ENCODE measurements at places on chromosomes 3 and 15. TPM values are rescaled to one million over a fixed set of nuclear protein-coding genes. Genes with fewer than 3 reads are reported as not detected.

GRCh38 chr3:118960876-118961450 lies 73.7 kb downstream of the IGSF11 start:
- DNase-seq: no peak

Gene STARD9
- 1.6 TPM for total RNA-seq

- DNase-seq: no peak
Measured at GRCh38 chr3:172869368-172869771, 118.8 kb downstream of the ECT2 start.

GRCh38 chr3:182180654-182181385 lies 469.1 kb downstream of the SOX2 start:
- DNase-seq: no peak

DNA sequence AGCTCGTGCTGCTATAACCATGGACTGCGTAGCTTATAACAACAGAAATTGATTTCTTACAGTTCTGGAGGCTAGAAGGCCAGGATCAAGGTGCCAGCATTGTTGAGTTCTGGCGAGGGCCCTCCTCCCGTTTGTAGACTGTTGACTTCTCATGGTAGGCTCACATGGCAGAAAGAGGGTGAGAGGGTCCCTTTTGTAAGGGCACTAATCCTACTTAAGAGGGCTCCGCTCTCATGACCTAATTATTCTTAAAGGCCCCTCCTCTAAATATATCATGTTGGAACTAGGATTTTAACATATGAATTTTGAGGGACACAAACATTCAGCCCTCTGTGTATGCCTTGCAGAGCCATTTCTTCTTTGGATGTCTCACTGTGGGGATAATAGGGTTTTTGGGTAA lies 28.8 kb upstream of the PYDC2 start:
- DNase-seq: no peak

DNA sequence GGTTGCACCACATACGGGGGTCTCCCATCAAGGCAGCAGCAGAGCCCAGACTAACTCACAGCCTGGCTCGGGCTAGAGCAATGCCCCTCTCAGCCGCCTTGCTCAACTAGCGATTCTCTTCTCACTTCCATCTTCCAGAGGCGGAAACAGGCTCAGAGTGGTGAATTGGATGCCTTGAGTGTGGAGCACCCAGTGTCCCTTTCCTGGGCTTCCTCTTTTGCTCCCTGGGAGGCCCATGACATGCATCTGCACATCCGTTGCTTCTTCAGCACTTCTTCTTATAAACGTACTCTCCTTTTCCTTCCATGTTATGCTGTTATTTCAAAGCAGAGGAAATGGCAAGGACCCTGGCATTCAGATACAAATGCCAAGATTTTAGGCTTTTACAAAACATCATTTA lies 2.1 kb upstream of the IQSEC1 start:
- no peak for DNase-seq

DNA sequence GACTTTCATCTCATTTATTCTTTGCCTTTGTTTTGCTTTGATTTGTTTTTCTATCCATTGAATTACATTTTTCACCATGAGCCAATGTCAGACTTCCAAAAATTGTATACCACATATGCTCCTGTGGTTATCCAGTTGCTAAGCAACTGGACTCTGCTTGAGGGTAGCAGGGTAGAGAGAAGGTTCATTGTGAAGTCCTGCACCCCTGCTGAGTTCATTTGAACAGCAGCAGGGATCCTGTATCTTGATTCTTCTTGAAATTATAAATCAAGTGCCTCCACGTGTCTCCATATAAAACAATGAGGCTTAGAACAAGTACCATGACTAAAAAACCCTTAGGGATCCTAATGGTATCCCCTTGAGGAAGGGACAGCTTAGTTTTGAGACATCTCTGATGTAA lies 449.3 kb downstream of the ROBO2 start:
- no peak for DNase-seq

- no peak for DNase-seq
Measured at GRCh38 chr3:13223574-13224237, 150.5 kb upstream of the IQSEC1 start.

- no peak for DNase-seq
Measured at GRCh38 chr3:17938313-17938712, 195.9 kb upstream of the TBC1D5 start.

DNA sequence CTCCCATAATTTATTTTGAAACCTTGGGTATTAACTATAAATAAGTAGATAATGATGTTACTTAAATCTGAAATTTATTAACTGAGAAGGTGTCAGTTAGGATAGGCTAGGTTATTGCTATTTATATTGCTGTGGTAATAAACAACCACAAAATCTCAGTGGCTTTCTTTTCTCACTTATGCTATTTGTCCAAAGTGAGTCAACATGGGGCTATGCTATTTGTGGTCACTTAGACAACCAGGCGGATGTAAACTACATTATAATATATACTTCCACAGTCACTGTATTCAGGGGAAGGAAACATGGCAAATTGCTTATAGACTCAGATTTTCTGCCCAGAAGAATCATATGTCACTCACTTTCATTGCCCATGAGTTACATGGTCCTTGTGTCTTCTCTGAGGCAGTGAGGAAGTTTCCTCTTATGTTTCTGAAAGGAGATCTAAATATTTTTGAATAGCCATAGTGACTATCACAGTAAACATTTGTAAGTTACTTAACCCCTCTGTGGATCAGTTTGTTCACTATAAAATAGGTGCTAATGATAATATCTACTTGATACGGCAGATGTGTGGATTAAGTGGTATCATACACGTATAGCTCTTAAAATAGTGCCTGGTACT lies 19.8 kb downstream of the HMG20A start:
- DNase-seq: no peak

Gene LYZL4
- total RNA-seq: not detected

- DNase-seq: no peak
Measured at GRCh38 chr15:33100314-33100713, 94.2 kb downstream of the FMN1 start.

Gene ADAMTS17
- total RNA-seq: 93.0 TPM

GRCh38 chr3:86774082-86774691 lies 216.8 kb downstream of the VGLL3 start:
- no peak for DNase-seq

Gene MEX3B
- 1.1 TPM for total RNA-seq

GRCh38 chr15:77981281-77982126 lies 96.0 kb downstream of the TBC1D2B start:
- DNase-seq: no peak

DNA sequence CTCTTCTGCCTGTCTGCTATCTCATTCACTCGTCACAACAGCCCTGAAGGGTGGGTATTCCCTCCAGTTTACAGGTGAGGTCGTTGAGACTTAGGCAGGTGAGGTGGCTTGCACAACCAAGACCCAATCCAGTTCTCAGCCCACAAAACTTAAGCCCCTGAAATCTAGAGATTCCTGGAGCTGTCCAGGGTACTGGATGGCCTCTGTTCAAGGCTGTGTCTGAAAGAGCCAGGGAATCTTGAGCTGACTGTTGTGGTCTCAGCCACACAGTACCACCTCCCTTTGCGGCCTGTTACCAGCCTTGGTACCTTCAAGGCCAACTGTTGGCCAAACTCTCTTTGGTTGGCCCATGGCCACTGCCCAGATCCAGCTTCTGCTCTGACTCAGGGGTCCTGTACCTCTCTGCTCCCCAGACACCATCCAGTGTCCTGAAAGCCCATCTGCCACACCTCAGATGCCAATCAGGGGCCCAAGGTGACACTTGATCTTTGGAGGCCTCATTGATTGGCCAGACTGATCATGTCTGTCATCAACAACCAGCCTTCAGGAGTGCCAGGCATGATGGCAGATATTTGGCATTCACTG lies 10.9 kb upstream of the FAM107A start:
- DNase-seq: no peak

Gene LMCD1
- total RNA-seq: 411 TPM

DNA sequence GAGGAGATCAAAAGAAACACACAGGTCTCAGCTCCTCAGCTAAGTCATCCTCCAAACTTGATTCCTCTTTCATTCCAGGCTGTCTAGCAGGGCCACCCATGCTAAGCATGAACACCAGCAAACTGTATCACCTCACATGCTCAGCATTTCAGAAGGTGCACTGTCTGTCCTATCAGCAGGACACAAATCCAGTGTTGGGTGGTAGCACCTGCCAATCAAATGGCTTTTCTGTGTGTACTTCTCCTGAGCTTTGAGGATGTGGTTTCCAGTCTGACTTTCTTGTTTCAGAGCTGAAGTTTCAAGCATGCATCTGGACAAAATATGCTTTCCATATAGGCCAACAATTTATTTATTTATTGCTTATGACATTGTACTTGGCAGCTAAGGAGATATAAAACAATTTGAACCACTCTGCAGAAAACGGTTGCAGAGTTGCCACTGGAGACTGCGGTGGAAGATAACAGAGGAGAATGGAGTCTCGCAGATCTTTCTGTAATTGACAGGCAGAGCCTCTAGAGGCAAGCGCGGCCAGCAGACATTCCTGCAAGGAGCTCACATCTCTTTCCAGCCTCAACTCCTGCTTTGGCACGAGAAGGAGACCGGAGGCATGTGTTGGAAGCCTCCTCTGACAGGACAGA lies 167.1 kb upstream of the WNT5A start:
- DNase-seq: no peak

Gene RBMS3
- total RNA-seq: 34.5 TPM

DNA sequence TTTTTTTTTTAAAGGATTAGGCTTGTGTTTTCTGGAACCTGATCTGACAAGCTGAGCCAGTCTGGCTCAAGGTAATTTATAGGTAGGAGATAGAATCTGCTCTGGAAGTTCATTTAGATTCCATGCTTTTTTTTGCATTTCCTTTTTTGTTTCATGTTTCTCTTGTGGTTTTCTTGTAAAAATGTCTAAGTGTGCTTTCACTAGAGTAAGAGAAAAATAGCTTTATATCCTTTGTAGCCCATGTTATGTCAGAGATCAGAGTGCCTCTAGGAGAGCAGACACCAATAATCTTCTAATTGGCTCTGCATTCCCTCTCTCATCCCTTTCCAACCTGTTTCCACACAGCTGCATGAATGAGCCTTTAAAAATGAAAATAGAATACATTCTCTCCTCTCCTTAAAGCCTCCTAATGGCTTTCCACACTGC lies 389.8 kb upstream of the KCNMB2 start:
- DNase-seq: no peak

DNA sequence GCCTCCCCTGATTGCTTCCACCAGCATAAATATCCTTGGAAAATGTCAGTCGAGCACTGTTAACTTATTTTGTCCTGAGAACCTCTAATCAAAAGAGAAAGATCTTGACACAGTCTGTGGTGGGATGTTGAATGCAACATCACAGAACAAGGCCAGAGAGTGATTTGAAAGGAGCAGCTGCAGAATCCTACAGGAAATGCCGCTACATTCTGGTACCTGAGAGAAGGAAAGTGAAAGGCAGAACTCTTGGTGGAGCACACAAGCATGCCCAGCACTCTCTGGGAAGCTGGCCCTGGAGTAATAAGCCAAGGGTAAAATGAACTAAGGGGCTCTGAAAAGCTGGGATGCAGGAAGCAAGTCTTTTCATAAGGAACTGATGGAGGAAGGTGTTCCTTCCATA lies 75.8 kb downstream of the CBLB start:
- DNase-seq: no peak
